ENCODE measurements at places on chromosomes 13 and 19.

DNA sequence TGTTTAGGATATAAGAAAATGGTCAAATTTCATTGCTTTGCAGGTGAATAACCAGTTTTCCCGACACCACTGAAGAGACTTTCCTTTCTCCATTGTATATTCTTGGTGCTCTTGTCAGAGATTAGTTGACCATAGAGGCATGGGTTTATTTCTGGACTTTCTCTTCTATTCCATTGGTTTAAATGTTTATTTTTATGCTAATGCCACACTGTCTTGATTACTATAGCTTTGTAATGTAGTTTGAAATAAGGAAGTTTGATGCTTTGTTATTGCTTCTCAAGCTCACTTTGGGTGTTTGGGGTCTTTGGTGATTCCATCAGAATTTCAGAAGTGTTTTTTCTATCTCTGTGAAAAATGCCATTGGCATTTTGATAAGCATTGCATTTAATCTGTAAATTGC is 190.0 kb upstream of the SPRY2 start:
- DNase-seq: no peak

GRCh38 chr19:51079481-51080110 is 3.1 kb downstream of the KLK14 start:
- no peak for DNase-seq

DNA sequence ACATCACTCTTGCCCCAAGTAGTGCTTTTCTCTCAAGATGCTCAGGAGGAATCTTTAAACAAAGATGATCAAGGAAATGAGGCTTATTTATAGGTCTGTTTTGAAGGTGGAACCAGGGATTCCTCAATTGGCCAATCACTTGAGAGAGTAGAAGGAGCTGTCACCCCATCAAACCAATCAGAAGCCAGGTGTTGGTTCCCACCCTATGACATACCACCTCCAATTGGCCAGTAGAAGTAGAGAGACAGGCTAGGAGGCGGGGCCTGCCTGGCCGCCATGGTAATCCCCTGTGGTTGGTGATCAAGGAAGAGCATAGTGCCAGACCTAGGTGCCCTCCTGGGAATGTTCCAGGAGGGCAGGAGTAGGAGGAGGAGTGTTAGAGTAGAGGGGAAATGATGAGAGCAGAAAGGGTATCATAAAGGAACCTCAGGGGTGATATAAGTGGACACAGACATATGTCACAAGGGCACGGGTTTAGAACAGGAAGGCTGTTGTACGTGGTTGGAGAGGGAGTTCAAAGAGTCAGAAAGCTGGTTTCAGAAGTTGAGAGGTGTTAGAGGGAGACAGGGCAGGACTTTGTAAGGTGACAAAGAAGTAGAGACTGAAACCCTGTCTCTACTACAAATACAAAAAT is 10.5 kb downstream of the PMIS2 start:
- DNase-seq: peak; percentile 51

DNA sequence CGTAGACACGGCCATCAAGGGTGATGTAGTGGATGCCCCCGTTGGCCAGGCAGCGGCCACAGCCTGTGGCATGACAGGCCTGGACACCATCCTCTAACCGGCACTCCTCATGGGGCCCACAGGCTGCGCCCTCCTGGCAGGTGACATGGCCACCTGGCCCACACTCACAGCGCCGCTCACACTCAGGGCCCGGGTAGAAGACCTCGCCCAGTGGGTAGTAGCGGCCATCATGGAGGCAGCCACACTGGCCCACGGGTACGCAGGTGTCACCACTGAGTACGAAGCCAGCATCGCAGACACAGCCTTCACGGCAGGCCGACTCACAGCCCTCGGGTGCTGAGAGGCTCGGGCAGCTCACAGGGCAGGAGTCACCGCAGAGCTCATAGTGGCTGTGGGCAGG is 27.2 kb upstream of the FBL start:
- DNase-seq: no peak

DNA sequence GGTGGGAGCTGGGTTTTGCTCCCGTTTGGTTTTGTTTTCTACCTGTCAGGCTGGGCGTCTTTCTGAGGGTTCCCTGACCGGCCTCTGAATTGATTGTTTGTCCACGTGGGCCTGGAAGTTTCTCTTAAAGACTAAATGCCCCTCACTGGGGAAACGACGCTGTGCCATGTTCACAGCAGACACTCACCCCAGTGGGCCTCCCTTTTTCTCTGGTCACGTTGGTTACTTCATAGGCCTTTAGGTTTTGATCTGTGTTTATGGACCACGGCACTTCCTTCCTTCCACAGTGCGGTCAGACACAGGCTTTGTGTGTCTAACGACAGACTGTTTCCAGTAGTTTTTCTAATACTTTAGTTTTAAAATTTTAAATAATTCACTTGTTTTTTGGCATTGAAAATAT is 20.1 kb upstream of the NDUFS7 start:
- no peak for DNase-seq

DNA sequence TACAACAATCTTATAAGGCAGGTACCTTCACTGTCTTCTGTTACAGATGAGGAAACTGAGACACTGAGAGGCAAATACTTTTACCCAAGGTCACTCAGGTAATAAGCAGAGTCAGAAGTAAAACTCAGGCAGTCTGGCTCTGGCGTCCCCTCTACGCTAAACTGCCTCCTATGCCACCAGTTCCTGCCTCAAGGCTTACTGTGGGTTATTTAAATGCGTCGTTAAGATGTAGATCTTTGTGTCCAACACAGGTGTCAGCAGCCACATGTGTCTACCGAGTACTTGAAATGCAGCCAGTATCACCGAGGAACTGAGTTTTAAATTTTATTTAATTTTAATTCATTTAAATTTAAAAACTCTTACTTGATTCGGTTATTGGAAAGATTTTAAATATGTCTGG is 1.9 kb downstream of the HAS1 start:
- DNase-seq: no peak

- no peak for DNase-seq
These were observed at the start of gene SIAH3 for GRCh38 chr13:45851171-45851921. TSS of gene SIAH3 (minus strand) at chr13:45851753. CDS start at chr13:45851629, 124 bp downstream.

DNA sequence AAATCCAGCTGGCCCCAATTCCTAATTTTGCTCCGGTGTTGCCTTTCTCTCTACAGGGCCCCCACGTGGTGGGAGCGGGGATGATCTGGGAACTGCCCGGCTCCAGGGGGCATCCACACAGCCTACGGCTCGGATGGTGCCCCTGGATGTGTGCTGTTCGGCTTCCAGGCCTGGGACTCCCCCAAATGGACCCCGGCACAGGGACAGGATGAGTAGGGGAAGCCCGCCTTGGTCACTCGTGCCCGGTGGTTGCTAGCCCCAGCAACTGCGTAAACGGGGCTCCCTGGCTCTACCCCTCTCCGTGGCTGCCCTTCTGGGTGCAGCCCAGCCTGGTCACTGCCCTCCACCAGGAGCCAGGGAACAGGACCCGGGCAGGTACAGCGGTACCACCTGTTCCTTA is 111.5 kb downstream of the TEX26 start:
- no peak for DNase-seq

GRCh38 chr13:109719962-109720646 is 66.3 kb downstream of the IRS2 start:
- no peak for DNase-seq

- DNase-seq: no peak
These were observed 117.7 kb downstream of the FREM2 start for GRCh38 chr13:38804536-38804935.

DNA sequence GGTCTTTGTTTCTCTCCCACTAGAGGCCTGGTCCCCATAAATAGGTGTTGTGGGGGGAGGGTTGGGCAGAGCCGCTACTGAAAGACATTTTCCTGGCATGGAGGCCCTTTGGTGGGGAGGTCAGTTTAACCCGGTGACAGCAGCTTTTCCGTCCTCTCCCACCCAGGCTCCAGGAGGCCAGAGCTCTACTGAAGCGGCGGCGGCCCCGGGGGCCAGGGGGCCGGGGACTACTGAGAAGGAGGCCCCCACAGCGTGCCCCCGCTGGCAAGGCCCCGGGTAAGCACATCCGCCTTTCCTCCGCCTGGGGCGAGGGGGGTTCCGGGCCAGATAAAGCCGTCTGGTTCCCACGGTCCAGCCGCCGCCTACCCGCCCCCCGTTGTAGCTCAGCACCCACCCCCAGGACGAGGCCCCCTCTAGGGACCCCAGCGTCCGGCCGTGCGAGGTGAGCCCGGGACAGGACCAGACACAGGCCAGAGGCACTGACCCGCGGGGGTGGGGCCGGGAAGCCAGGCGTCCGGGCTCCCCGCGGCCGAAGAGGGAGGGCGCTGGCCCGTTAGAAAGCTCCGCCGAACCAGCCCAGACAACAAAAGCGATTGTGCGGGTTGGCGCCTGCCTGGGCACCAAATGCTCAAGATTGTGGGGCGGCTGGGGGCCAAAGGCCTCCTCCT is 1.1 kb upstream of the LTBP4 start:
- no peak for DNase-seq

DNA sequence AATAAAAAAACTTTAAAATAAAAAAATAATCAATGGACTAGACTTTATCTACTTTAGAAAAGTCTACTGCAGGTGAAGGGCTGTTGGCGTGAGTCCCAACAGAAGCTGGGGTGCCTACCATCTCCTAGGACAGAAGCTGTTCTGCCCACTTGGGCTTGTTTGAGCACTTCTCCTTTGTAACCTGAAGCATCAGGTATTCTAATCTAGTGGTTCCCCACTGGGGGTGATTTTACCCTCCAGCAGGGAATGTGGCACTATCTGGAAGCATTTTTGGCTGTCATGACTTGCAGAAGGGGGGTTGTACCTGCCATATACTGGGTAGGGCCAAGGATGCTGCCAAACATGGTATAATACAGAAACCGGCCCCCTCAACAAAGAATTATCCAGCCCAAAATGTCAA is 16.2 kb upstream of the DOCK9 start:
- DNase-seq: no peak

- no peak for DNase-seq
These were observed 393.3 kb downstream of the DIAPH3 start for GRCh38 chr13:59770451-59770850.

GRCh38 chr13:34886121-34886875 is 55.8 kb upstream of the NBEA start:
- DNase-seq: no peak

DNA sequence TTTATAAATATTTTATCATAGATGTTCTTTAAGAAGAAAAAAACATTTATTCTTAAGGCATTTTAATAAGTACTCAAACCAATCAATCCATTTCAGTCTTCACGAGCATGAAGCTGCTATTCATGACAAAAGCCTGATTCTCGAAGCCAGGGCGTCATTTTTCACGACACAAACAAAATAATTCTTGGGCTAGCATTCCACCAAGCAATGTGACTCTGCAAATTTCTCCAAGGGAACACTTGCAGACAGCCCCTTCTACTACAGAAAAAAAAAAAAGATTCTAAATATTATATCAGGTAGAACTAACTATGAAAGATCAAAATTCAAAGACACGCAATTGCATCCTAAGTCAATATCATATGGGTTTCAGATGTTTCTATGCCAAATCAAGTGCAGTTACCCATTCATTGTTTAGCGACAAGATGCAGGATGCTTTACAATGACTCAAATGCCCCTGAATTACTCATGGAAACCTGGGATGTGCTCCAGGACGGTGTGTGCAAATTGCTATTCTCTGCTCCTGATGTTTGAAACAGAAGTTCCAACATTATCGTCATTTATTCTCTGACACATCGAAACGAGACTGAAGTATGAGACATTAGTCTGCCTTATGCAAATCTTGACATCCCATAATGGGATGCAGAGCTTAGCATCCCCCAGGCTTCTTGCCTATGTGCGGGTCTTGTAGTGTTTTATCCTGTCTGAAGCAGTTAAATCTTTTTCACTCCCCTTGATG is 517.7 kb downstream of the MYO16 start:
- DNase-seq: no peak

DNA sequence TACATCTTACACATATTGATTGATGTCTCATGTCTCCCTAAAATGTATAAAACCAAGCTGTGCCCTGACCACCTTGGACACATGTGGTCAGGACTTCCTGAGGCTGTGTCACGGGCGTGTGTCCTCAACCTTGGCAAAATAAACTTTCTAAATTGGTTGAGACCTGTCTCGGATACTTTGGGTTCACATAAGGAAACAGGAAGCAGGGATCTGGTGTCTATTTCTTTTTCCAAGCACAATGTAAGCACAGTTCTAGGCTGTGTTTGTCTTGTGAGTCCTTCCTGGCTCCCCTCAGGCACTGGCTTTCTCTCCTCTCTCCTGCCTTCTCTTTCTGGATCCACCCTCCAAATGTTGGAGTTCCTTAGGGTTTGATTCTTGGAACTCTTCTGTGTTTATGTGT is 27.6 kb upstream of the TPT1 start:
- no peak for DNase-seq

DNA sequence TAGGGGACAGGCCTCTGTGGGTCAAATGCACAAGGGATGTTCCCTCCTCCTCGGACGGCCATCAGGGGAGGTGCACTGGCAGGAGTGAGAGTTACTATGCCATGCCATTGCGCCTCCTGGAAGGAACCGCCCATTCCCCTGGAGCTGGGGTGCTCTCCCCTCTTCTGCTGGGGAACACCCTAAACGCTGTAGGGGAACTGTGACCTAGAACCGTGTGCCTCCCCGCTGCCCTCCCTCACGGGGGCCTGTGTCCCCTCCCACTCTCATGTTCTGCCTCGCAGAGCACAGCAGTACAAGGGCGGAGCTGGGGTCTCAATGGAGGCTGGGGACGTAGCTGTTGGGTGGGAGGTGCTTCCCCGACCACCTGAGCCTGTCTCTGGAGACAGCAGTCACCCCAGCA is 17.2 kb upstream of the CRTC1 start:
- no peak for DNase-seq

DNA sequence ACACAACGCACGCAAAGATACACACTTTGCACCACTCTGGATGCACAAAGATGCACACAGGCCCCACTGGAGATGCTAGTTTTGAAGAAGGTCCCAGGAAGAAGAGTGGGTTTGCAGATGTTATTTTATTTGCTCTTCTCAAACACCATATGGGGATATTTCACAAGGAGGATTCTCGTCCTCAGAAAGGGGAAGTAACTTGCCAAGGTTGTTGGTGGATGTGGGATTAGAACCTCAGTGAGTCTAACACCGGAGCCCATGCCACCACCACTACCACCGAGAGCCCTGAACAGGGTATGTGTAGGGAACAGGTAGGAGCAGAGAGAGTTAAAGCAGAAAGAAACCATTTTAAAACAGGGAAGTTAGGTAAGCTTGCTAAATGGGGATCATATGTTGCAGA is 9.6 kb upstream of the CEACAM6 start:
- no peak for DNase-seq

DNA sequence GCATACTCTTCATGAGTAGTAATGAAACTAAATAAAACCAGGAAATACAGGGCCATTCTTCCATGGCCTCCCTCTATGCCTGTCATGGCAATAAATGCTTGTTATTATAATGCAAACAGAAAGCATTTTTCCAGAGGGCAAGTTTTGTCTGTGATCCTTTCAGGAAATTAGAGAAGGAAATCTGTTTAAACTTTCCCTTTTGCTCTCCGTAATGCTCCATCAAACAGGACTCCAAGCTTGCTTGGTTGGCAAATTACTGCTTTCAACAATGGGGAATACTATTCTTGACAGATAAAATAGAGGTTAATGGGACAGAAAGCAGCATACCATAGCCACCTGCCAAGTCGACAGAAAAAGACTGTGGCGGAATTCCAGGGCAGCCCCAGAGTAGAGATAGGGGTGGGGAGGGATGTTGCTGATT is 252.5 kb downstream of the LHFPL6 start:
- DNase-seq: no peak
